ENCODE measurements at places on chromosomes 7 and 10.

DNA sequence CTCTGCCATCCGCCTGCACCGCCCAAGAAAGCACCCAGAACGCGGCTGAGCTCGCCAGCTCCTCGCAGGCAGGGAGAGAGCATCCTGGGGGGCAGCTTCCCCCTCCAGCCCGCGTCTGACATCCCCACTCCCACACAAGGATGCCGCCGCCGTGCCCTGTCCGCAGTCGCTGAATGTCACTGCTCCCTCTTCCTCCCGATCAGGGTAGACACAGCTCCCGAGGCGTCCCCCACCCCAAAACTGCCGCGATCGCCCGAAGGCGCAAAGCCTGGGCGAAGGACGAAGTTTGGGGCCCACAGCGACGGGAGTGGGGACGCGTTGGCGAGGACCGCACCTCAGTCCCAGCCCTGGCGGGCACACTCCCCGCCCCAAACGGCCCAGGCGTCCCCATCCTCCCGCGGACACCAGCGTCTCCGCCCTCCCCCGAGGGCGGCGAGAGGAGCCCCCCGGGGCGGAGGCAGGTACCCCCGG lies 1.5 kb upstream of the KAT6B start:
- peaks cover 14% of the 10 kb centered on the region for H3K4me1 ChIP-seq
- no peak for DNase-seq
- peak overlapping the region; percentile 93 for H3K4me3 ChIP-seq
- peak overlapping the region; percentile 91 for H3K27ac ChIP-seq
- H3K36me3 ChIP-seq, result no peaks in the 10 kb centered on the region
- no peaks in the 10 kb centered on the region for H3K27me3 ChIP-seq

- H3K4me3 ChIP-seq, result no peak overlapping the region
- H3K27ac ChIP-seq, result no peak overlapping the region
- H3K27me3 ChIP-seq, result no peaks in the 10 kb centered on the region
- no peaks in the 10 kb centered on the region for H3K36me3 ChIP-seq
- no peaks in the 10 kb centered on the region for H3K4me1 ChIP-seq
Measured at GRCh38 chr7:151290355-151290760, 41.9 kb upstream of the SMARCD3 start.

DNA sequence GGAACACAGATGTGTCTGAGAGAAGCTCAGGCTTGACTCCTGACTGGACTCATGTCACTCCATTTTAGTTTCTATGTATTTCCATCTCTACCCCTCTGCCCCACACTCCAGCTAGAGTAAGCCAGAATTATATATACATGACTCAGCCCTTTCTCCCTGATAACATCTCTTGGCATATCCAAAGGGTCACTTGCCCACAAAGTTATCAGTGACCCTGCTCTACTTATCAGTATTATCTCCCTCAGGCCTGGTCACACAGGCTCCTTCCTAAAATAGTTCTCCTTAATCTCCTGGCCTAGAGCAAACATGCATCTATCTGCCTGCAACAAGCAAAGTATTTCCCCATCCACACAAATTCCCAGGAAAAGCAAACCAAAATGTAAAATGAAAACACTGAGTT lies 598.3 kb downstream of the SUGCT start:
- no peaks in the 10 kb centered on the region for H3K27me3 ChIP-seq
- H3K36me3 ChIP-seq, result no peaks in the 10 kb centered on the region
- no peak for DNase-seq
- H3K27ac ChIP-seq, result peak overlapping the region; percentile 38

DNA sequence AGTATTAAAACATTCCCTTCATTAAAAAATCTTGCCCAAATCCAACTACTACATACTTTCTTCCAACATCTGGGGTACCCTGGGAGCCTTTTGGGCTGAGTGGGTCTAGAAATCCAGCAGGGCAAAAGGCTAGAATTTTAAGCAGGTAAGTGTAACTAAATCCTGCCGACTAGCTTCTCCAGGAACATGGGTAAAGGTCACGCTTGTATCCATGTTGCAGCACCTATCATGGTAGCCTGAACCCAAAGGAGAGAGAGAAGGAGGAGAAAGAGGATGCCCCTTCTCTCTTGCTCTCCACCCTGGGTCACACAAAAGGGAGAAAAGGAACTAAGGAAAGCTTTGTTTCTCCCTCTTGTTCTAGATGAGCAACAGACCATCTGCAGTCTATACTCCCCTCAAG lies 53.3 kb downstream of the ZNF680 start:
- no peaks in the 10 kb centered on the region for H3K4me1 ChIP-seq
- H3K27me3 ChIP-seq, result no peaks in the 10 kb centered on the region
- no peak overlapping the region for H3K4me3 ChIP-seq
- no peak for DNase-seq
- H3K36me3 ChIP-seq, result peaks cover 6% of the 10 kb centered on the region

DNA sequence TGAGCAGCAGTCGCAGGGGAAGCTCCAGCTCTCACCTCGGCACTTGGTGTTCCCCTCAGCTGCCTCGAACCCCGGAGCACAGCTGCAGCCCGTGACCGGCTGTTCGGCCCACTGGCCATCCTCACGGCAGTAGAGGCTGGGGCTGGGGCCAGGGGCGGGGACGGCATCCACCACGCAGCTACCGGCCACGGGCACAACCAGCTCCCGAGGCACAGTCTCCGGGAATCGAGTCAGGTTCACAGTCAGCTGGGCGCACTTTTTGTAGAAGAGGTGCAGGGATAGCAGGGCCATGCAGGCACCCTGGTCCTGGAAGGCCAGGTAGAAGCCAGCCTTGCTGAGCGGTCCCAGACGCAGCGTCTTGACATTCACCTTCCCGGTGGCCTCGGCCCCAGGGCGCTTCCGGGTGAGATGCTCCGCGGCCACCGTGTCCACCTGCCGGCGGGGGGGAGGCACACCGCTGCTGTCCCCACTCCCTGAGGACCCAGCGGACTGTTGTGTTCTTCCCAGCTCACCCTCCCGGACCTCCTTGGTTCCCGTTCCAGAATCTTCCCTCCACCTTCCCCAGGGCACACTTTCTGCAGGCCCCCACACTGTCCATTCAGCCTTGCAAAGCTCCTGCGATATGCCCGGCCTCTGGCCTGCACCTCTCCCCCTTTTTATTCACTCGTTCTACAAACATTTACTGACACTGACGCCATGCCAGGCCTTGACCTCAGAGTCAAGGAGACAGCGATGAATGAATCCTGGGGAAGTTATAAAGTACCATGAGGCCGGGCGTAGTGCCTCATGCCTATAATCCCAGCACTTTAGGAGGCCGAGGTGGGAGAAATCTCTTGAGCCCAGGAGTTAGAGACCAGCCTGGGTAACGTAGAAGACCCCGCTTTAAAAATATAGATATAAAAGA lies 4.8 kb downstream of the EPHB4 start:
- peaks cover under 1% of the 10 kb centered on the region for H3K27me3 ChIP-seq
- no peaks in the 10 kb centered on the region for H3K36me3 ChIP-seq
- H3K4me1 ChIP-seq, result peaks cover under 1% of the 10 kb centered on the region
- H3K4me3 ChIP-seq, result no peak overlapping the region

- no peak for DNase-seq
- H3K36me3 ChIP-seq, result no peaks in the 10 kb centered on the region
- peaks cover 6% of the 10 kb centered on the region for H3K27me3 ChIP-seq
Measured at GRCh38 chr10:60732198-60732806, 46.0 kb upstream of the CDK1 start.

GRCh38 chr7:52940481-52940880 lies 95.0 kb upstream of the POM121L12 start:
- no peak overlapping the region for H3K4me3 ChIP-seq
- no peaks in the 10 kb centered on the region for H3K27me3 ChIP-seq
- DNase-seq, result no peak
- H3K4me1 ChIP-seq, result no peaks in the 10 kb centered on the region
- no peaks in the 10 kb centered on the region for H3K36me3 ChIP-seq

- no peaks in the 10 kb centered on the region for H3K36me3 ChIP-seq
- H3K4me1 ChIP-seq, result peaks cover 60% of the 10 kb centered on the region
- no peaks in the 10 kb centered on the region for H3K27me3 ChIP-seq
- no peak for DNase-seq
Measured at GRCh38 chr7:22214000-22214399, 143.0 kb downstream of the RAPGEF5 start.

GRCh38 chr7:94405506-94405905 lies 10.8 kb downstream of the COL1A2 start:
- H3K4me1 ChIP-seq, result peaks cover 10% of the 10 kb centered on the region
- no peak overlapping the region for H3K4me3 ChIP-seq
- peak overlapping the region; percentile 79 for H3K27ac ChIP-seq
- peaks cover 99% of the 10 kb centered on the region for H3K36me3 ChIP-seq

- H3K4me3 ChIP-seq, result no peak overlapping the region
- no peak for DNase-seq
- H3K27me3 ChIP-seq, result no peaks in the 10 kb centered on the region
Measured at GRCh38 chr7:104951546-104951945, 62.5 kb upstream of the KMT2E start.

DNA sequence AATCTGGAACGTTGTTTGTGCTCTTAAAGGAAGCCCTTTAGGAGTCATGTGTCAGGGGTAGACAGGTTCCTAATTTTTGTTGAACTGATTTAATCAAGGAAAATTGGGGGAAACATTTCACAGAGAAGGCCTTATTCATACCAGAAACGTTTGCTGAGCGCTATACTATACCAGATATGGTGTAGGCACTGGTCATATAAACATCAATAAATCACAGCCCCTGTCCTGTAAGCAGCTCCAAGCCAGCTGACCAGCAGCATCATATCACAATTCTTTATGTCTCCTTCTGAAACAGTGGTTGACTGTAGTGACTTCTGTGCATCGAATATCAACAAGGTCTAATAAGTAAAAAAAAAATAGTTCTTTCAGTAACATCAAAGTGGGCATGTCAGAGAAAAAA lies 1.1 kb downstream of the TMEM178B start:
- peaks cover 7% of the 10 kb centered on the region for H3K27me3 ChIP-seq
- H3K36me3 ChIP-seq, result no peaks in the 10 kb centered on the region
- H3K27ac ChIP-seq, result no peak overlapping the region
- peak overlapping the region; percentile 65 for H3K4me3 ChIP-seq
- H3K4me1 ChIP-seq, result peaks cover 10% of the 10 kb centered on the region

DNA sequence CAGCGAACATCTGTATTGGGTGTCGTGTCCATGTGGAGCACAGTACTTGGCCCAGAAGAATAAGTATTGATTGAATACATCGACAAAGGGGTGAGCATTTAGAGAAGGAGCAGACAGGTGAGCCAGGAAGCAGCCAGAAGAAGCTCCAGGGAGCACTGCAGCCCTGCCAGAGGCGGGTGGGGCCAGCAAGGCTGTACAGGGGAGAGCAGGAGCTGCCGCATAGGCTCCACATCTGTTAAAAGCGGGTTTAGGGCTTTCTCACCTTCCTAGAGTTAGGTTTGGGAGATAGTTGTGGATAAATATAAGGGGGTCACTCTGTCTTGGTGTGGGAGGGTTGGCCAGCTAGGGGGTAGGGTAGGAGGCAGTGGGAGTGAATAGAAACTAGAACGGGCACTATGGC lies 1.3 kb upstream of the CPA1 start:
- no peaks in the 10 kb centered on the region for H3K36me3 ChIP-seq
- H3K27ac ChIP-seq, result no peak overlapping the region
- H3K4me3 ChIP-seq, result no peak overlapping the region
- no peak for DNase-seq
- peaks cover 13% of the 10 kb centered on the region for H3K4me1 ChIP-seq

- peaks cover 14% of the 10 kb centered on the region for H3K4me1 ChIP-seq
- H3K36me3 ChIP-seq, result no peaks in the 10 kb centered on the region
- H3K27ac ChIP-seq, result no peak overlapping the region
- no peak overlapping the region for H3K4me3 ChIP-seq
- DNase-seq, result no peak
Measured at GRCh38 chr10:3251172-3251571, 78.6 kb upstream of the PITRM1 start.

DNA sequence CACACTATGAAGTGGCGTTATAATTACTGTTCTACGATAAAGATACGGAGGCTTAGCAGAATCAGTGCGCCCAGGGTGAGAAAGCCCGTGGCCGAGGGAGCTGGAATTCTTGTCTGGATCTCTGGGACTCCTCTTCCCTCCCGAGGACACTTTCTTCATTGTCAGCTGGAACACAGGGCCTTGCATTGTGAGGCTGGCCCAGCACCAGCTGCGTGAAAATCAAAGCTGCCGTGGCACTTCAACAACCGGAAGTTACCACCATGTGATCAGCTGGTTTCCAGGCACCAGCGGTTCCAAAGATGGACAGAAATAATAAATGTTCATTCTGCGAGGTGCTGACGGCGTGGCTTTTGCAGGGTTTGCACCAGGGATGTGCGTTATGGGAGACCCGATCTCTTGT lies 234.0 kb upstream of the PITRM1 start:
- H3K27me3 ChIP-seq, result no peaks in the 10 kb centered on the region
- no peak overlapping the region for H3K27ac ChIP-seq
- H3K4me3 ChIP-seq, result no peak overlapping the region
- no peaks in the 10 kb centered on the region for H3K36me3 ChIP-seq
- no peak for DNase-seq
- H3K4me1 ChIP-seq, result no peaks in the 10 kb centered on the region

Data from ascending aorta (tissue), 2 donors.